Fibroblast of skin of abdomen (primary cell): ENCODE measurements at places on chromosomes 7 and 10.

GRCh38 chr10:44264244-44264643 is 120.7 kb downstream of the CXCL12 start:
- DNase-seq, result peak; percentile 46

DNA sequence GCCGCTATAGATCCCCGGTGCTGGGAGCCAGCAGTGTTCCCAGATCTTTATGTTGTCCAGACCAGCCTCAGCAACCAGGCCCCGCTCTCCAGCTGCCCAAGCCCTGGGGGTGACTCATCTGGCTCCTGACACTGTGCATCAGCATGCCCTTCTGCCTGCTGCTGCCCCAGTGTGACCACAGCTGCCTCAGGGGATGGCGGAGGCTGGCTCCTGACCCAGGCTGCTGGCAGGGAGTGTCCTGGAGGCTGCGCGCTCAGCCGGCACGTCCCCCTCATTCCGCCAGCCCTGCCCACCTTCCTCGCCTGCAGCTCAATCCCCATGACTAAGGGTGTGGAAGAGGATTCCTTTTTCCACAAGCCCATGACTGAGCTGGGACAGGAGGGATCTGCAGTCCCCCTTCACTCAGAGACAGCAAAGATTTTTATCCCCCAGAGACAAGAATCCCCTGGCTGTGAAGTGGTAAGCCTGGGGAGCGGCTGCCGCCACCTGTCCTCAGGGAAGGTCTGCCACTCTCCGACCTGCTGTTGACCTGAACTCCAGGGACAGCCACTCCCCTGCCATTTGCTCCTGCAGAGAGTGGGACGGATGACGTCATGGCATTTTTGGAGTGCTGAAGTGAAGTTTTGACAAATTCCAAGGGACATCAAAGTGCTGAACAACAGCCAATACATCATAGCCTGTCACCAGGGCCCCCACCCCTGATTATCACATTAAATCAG is 182.8 kb upstream of the BMPER start:
- DNase-seq, result peak; percentile 46

DNA sequence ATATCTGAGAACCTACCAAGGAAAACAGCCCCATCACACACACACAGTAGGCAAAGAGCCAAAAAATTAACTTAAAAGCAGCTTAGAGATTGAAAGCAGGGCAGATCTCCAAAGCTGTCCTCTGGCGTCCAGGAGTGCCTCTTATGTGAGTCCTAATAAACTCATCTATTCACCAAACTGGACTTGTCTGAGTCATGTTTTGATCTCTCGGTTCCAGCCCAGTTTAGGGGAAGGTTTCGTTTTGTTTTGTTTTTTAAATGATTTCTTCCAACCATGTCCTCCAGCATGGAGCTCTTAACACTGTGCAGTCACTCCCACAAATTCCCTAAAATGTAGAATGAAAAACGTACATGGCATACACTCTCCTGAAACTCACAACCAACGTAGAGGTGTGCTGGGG is 6.7 kb upstream of the PRSS37 start:
- DNase-seq, result no peak

GRCh38 chr10:26737730-26738129 is 40.2 kb downstream of the PDSS1 start:
- DNase-seq, result no peak

DNA sequence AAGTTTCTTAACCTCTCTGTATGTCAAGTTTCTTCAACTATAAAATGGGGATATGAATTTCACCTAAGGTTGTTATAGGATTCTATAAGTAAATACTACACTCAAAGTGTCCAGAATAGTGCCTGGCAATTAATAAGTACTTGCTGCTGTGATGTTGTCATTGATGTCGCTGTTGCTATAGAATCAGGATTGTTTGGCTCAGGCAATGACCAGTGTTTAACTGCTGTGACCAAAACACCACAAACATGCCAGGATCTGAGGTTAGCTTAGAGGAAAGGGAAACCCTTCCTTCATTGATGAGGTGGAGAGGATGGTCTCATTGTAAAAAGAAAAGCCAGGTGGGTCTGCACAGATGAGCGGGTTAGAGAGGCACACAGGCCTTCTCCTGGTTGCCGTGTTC is 223.1 kb upstream of the INHBA start:
- no peak for DNase-seq

DNA sequence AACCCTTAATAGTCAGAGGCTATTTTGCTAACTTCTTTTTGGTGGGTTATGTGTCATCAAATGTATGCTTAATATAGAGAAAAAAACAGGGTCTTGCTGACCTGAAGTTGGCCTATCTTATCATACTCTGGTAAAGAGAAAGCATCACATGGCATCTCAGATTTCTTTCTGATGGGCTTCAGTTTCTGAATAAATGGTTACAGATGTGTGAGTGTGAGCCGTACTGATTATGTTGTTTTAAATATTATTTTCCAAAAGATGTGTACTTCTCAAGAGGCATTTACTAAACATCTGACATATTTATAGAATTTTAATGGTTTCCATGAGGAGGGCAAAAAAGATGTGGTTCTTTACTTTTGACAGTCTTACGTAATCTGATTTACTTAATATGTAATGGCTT is 28.4 kb downstream of the BBS9 start:
- DNase-seq, result peak; percentile 25

GRCh38 chr7:21724562-21724961 is 181.7 kb downstream of the DNAH11 start:
- DNase-seq, result no peak

- DNase-seq, result no peak
These were observed 72.6 kb downstream of the MKX start for GRCh38 chr10:27673065-27673464.

DNA sequence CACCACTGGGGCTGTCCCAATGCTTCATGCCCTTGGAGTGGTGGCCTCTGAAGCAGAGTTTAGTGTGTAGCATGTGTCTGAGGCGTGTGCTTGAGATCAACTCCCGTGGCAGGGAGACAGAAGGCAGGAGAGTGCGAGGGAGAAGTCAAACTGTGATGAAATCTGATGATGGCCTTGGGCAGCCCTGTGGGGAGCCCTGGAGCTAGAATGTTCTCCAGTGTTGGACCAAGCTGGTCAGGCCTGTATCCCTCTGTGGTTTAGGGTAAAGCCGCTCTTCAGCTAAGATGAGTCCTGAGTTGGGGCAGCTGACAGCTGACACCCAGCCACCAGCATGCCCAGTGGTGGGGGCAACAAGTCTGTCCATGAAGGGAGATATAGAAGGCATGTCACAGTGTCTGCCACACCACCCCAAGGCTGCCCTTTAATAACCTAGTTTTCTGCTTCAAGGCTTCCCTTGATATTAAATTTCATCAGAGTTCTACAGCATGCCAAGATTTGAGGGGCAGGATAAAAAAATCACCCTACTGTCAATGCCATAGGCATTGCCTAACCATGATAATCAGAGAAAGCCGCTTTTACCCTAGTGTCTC is 170.5 kb upstream of the SVIL start:
- no peak for DNase-seq

DNA sequence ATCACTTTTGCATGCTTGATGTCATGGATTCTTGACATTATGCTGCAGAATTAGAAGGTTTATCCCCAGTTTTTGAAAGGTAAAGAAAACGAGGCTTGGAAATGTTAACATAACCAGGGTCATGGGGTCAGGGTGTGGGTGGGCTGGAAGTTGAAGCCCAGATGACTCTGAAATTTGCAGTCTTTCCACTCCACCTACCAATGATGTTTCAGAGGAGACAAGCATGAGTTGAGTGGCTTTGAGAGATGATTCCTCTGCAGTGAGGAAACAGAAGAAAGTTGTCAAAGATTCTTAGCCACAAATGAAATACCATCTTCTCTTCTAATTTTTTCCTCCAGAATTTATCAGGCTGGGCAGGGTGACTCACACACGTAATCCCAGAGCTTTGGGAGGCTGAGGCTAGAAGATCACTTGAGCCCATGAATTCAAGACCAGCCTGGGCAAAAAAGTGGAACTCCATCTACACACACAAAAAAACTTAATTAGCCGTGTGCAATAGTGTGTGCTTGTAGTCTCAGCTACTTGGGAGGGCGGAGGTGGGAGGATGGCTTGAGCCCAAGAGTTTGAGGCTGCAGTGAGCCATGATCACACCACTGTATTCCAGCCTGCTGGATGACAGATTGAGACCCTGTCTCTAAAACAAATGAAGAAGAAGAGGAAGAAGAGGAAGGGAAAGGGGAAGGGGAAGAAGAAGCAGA is 239.1 kb upstream of the AUTS2 start:
- DNase-seq, result peak; percentile 91
